Left cardiac atrium (tissue), 4 donors: ENCODE measurements at places on chromosomes 5 and 9.

DNA sequence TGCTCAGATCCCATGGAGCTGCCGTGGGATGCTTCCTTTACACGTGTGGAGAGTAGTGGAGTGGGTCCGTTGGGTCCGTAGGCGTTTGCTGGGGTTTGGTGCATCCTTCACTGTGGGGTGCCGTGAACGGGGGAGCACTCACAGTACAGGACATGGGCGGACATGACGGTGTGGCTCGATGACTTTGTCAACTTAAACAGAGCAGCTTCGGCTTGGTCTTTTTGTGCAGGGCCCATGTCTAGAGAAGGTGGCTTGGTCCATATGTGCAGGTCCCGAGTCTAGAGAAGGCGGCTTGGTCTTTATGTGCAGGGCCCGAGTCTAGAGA is 26.4 kb upstream of the EXOC3 start:
- no peak for DNase-seq

- DNase-seq: peak; percentile 65
These were observed 1.9 kb downstream of the SPTAN1 start for GRCh38 chr9:128554155-128554862.

GRCh38 chr5:169910393-169910792 is 69.9 kb downstream of the INSYN2B start:
- no peak for DNase-seq

- no peak for DNase-seq
These were observed 51.5 kb upstream of the ZNF354A start for GRCh38 chr5:178781936-178782335.

DNA sequence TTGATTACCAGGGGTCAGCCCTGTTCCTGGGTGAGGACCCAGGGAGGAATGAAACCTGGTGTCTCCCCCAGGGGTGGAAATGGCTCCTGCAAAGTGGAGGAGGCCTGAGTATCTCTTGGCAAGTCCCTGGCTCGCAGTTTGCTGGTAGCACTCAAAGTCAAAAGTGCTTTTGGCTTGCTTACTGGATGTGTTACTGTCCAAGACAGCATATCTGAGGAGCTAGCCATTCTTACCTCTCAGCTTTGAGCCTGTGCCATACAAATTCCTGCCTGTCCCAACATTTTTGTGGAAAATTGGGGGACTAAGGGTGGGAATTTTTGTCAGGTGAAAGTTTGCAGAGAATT is 9.9 kb downstream of the ZNF618 start:
- no peak for DNase-seq

GRCh38 chr9:23556459-23556858 is 269.6 kb downstream of the ELAVL2 start:
- no peak for DNase-seq

DNA sequence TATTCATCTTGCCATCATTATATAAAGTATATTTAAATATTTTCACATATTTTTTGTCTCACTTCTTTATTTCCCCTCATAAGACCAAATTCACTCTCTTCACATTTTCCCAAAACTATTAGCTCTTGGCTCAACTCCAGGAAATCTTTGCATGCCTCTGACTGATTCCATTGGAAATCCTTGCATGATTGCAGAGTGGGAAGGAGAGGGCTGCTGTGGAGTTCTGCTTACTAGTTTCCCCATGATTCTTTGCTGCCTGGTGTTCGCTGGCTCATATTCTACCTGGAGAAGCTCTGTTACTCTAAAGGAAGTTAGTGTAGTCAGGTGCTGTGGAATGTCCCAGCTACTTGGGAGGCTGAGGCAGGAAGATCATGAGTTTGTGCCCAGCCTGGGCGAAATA is 41.9 kb downstream of the LIX1 start:
- no peak for DNase-seq

GRCh38 chr5:158378931-158379330 is 520.0 kb upstream of the CLINT1 start:
- no peak for DNase-seq

GRCh38 chr9:113431191-113431590 is 20.6 kb downstream of the C9orf43 start:
- DNase-seq: no peak

DNA sequence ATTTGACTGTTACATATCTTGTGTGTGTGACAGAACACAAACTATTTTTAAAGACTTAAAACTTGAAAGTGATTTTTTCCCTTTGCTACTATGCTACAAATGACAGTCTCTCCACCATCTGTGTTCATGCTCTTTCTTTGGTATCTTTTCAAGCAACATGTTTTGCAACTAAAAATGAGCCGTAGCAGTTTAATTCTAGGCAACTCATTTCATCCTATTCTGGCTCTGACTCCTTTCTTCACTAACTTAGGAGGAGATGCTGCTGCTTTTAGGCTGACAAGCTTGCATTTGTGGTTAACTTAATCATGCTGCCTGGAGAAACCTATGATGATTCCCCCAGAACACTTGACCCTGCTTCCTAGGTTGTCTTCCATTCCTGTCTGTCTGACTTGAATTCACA is 100.6 kb downstream of the HACD4 start:
- DNase-seq: no peak

DNA sequence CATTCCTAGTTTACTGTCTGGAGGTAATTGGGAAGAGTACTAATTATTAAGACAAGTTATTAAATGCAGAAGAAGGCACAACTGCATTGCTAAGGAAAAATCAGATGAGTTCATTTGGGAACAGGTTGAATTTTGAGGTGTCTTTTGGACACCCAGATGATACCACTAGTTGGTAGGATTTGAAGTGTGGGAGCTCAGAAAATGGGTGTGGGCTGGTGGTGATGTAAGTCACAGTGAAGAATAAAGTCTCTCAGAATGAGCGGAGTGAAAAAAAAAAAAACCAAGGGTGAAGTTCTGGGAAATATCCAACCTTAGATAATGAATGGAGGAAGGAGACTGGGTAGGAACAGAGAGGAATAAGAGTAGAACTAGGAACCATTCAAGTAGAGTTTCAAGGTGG is 35.6 kb upstream of the MYORG start:
- DNase-seq: no peak

GRCh38 chr5:178357121-178357521 is 124.5 kb upstream of the PHYKPL start:
- peak; percentile 57 for DNase-seq

- no peak for DNase-seq
These were observed 21.5 kb downstream of the ZNF346 start for GRCh38 chr5:177043958-177044357.

- peak; percentile 8 for DNase-seq
These were observed 32.7 kb downstream of the PSD2 start for GRCh38 chr5:139828207-139828895.

- no peak for DNase-seq
These were observed 14.8 kb downstream of the SPTLC1 start for GRCh38 chr9:92100237-92100911.

GRCh38 chr5:61744690-61745619 is 412.9 kb downstream of the ZSWIM6 start:
- no peak for DNase-seq

DNA sequence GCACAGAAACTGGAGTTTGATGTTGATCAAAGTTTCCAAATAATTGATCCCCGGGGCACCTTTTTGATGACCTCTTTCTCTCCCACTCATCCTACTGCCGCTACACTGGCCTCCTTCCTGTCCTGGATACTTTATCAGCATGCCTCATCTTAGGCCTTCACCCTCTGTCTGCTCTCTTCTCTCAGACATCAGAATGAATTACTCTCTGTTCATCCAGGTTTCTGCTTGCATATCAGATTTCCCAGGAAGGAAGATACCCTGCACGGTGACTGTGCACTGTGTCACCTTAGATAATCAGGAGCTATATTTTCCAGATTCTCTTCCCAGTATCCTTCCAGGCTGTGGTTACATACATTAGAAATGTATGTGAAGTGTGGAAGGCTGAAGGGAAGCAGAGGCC is 397.0 kb downstream of the DIRAS2 start:
- no peak for DNase-seq

DNA sequence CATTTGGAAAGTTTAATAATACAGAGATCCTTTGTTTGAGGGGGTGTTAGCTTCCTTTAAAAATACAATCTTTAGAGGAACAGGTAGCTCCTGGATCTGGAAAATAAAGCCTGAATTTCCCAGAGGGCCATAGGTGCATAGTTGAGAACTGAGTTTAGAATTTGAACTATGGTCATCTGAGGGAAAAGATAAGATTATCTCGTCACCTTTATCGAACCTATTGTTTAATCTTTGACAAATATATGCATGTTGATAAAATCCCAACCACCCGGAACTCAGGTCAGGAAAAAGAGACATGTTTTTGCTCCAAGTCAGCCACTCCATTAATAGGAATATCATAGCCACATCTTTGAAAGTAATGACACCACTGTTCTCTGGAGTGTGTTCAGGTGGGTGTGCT is 91.7 kb upstream of the FAM169A start:
- no peak for DNase-seq

- DNase-seq: no peak
These were observed 275.6 kb downstream of the CETN3 start for GRCh38 chr5:90133941-90134340.

DNA sequence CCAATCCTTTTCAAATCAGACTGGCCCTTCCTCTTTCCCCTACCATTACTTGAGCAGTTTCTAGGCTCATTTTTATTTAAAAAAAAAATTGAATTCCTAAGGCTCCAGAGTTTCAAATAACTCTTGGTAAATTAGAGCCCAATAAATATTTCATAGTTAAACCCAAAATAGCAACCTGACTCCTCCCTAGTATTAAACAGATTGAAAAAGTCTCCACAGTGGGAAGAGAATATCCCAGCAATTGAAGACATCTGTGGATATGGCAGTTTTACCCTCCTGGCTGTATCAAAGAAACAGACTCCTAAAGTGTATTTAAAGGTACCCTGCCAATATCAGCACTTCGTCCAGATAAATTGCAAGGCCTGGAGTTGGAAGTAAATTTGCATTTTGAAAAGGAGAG is 52.7 kb upstream of the GDNF start:
- no peak for DNase-seq

- DNase-seq: no peak
These were observed 220.0 kb downstream of the MARCHF11 start for GRCh38 chr5:15959370-15960164.

GRCh38 chr5:176167800-176168199 is 70.4 kb upstream of the SIMC1 start:
- DNase-seq: no peak

- no peak for DNase-seq
These were observed 126.0 kb downstream of the GABRB2 start for GRCh38 chr5:161420521-161420920.

- no peak for DNase-seq
These were observed 27.7 kb upstream of the TMEM250 start for GRCh38 chr9:136146126-136147037.

- DNase-seq: no peak
These were observed 38.8 kb downstream of the FNIP1 start for GRCh38 chr5:131757830-131758519.
